ENCODE measurements at places on chromosomes 3 and 15. TPM values are rescaled to one million over a fixed set of nuclear protein-coding genes. Genes with fewer than 3 reads are reported as not detected.

Gene SLC9C1
- 0.43 TPM for total RNA-seq

Gene RAD51
- 1.4 TPM for total RNA-seq

Gene HIGD2B
- total RNA-seq = not detected

Gene RHOV
- 0.07 TPM for total RNA-seq

Gene SLC49A4
- 17.6 TPM for total RNA-seq

Gene CLDN16
- total RNA-seq = 0.30 TPM

Gene NR2C2
- total RNA-seq = 32.8 TPM

Gene CCR9
- total RNA-seq = not detected

Gene GOLGA8T
- 0.17 TPM for total RNA-seq

Gene PTX3
- total RNA-seq = 1,136 TPM

Gene NPAP1
- not detected for total RNA-seq

Gene PLXNB1
- total RNA-seq = 37.3 TPM

Gene IQCH
- 5.0 TPM for total RNA-seq

Gene CPEB1
- total RNA-seq = 14.1 TPM

Gene LYZL4
- not detected for total RNA-seq

Gene GMPS
- total RNA-seq = 29.8 TPM

Gene PARL
- total RNA-seq = 28.7 TPM

Gene ROPN1
- total RNA-seq = not detected

Gene PYDC2
- total RNA-seq = not detected

Gene IRAK2
- total RNA-seq = 22.7 TPM

Gene SEMA7A
- 20.7 TPM for total RNA-seq

Gene ZNF385D
- total RNA-seq = 1.2 TPM

Gene SMCO1
- not detected for total RNA-seq

Gene ADGRG7
- not detected for total RNA-seq

Gene SLC12A1
- not detected for total RNA-seq

Gene ISY1
- 21.8 TPM for total RNA-seq

Gene FGF7
- total RNA-seq = 157 TPM
